ENCODE measurements at places on chromosomes 12 and 14. TPM values are rescaled to one million over a fixed set of nuclear protein-coding genes. Genes with fewer than 3 reads are reported as not detected.

The KRT77 gene
- not detected for total RNA-seq

The RPL10L gene
- not detected for total RNA-seq

The SERPINA12 gene
- 0.35 TPM for total RNA-seq

The DEGS2 gene
- 0.93 TPM for total RNA-seq

- no peak for DNase-seq
Observed at GRCh38 chr12:4068981-4069669, 195.9 kb upstream of the PARP11 start.

DNA sequence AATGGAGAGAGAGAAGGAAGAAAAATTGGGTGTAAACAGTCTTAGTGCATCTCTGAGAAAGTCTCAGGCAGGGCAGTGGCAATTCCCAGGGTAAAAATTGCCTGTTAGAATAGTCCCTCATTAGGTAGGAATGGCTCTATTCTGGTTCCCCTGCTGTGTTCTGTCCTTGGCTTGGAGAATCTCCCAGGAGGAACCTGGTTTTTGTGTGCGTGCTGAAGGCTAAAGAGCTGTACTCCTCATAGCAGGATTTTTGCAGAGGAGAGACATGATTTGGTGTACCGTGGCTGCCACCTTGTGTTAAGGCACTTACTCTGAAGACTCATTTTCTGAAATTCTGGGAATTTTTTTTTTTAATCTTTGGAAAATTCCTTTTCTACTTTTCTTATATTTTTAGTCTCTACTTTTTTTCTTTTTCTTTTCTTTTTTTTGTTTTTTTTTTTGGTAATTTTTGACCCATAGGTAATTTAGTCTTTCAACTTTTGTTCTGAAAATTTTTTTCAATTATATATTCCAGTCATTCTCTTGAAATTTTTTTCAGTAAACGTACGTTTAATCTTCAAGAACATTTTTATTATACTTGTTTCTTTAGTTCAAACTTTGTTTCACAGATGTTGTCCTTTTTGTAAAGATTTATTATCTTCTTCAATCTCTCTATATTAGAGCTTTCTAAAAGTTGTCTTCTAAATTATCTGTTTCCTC, 63.8 kb downstream of the FBXO33 start:
- DNase-seq: no peak

DNA sequence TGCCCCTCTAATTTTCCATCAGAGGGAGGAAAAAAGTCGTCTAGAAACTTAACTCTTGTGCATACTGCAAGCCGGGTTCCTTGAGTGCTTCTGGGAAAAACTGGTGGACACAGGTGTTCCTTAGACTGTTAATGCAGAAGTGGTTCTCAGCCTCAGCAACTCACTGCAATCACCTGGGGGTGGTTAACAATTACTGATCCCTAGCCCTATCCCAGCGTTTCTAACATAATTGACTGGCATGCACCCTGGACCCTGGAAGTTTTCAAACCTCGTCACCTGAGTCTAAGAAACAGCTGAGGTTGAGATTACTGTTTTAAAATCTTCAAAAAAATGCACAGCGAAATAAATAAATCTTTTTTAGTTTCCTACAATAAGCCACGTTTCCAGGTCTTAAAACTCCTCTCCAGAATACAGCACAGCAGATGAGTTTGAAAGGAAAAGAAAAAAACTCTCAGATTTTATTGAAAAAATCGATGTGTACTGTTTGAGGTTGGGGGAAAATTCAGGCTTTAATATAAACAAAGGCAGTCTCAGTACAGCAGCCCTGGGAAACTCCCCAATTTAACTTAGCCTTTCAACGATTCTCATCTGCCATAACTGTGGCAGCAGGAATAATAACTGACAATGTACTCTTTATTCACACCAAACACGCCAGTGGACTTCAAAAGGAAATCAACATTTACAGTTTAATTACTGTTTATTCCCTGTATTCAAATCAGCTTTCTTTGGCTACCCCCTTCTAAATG, 45.4 kb downstream of the PHLDA1 start:
- no peak for DNase-seq

GRCh38 chr12:72031066-72031465, 92.4 kb downstream of the TPH2 start:
- DNase-seq: no peak
